ENCODE measurements at places on chromosomes 7 and 10.

GRCh38 chr7:47638679-47639315 is 56.9 kb upstream of the TNS3 start:
- DNase-seq, result no peak

DNA sequence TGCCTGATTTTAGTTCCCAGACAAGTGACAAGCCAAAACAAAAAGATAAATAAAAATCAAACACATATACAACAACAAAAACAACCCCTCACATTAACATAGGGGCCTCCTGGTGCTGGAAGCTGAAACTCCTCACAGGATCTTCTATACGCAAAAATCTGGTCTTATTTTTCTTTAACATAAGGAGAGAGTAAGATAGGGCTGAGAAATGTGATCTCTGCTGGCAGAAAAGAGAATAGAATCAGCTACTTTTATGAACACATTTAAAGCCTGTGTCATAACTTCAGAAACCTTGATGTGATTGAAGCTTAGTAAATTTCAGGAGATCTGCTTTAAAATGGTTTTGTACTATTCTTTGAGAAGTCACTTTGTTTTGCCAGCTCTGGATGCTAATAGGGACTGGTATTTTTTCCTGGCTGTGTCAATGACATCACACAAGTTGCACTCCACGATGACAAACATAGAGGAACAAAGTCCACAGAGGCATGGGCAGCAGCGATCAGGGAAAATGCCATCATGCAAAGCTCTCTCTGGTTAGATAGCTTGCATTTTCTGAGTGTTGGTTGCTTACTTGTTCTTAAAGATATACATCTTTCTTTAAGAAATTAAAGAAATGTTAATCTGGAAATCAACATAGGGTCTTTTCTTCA is 176.6 kb upstream of the SP4 start:
- DNase-seq, result no peak

GRCh38 chr7:116809636-116810266 is 52.6 kb upstream of the CAPZA2 start:
- DNase-seq, result peak; percentile 86

- DNase-seq, result no peak
Measured at GRCh38 chr10:19809481-19809880, 6.8 kb upstream of the PLXDC2 start.

- DNase-seq, result no peak
Measured at GRCh38 chr10:47033541-47034270, 122.5 kb downstream of the PTPN20 start.

DNA sequence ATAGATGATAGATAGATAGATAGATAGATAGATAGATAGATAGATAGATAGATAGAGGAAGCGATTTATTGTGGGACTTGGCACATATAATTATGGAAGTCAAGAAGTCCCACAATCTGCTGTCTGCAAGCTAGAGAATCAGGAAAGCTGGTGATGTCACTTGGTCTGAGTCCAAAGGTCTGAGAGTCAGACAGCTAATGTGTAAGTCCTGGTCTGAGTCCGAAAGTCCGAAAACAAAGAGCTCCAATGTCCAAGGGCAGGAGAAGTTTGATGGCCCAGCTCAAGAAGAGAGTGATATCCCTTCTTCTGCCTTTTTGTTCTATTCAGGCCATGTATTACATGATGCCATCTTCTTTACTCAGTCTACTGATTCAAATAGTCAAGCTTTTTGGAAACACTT is 53.8 kb upstream of the TCF7L2 start:
- no peak for DNase-seq

DNA sequence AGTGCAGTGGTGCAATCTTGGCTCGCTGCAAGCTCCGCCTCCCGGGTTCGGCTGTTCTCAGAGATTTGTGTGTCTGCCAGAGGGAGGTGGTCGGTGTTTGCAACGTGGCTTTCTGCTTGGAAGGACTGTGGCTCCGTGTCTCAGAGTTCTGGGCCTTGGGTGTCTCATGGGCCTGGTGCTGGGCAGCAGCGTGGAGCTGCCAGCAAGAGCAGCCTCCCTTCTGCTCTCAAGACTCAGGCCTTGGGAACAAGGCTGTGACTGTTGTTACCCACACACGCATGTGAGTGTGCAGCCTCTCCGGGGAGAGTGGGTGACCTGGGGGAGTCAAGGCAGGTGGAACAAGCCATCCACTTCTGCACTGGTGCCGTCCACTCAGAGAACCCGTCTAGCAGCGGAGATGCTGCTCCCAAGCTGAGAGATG is 52.0 kb downstream of the VIPR2 start:
- DNase-seq, result no peak

Measured in hematopoietic multipotent progenitor cell treated with erythropoietin and hydrocortisone succinate and interleukin-3 and kit ligand, for 4 days (in vitro differentiated cells).